ENCODE measurements at places on chromosomes 3 and 15. TPM values are rescaled to one million over a fixed set of nuclear protein-coding genes. Genes with fewer than 3 reads are reported as not detected.

Gene PLA1A
- polyA plus RNA-seq, result 5.9 TPM

Gene HYKK
- 5.7 TPM for polyA plus RNA-seq

Gene NR2E3
- 0.06 TPM for polyA plus RNA-seq

Gene RETNLB
- not detected for polyA plus RNA-seq

Gene STARD9
- polyA plus RNA-seq, result 9.3 TPM

Gene KY
- not detected for polyA plus RNA-seq

Gene IQCF5
- not detected for polyA plus RNA-seq
